ENCODE measurements at places on chromosomes 3 and 15. TPM values are rescaled to one million over a fixed set of nuclear protein-coding genes. Genes with fewer than 3 reads are reported as not detected.
A peak's percentile ranks its signal among the peaks of the same experiment; 100 is the strongest.

FEZF2 gene
- total RNA-seq: not detected

FAM43A gene
- 12.9 TPM for total RNA-seq

SPATA12 gene
- 0.15 TPM for total RNA-seq

- H3K27ac ChIP-seq: peak overlapping the region; percentile 87
- H3K4me1 ChIP-seq: peaks cover 27% of the 10 kb centered on the region
- H3K27me3 ChIP-seq: peaks cover 35% of the 10 kb centered on the region
- H3K36me3 ChIP-seq: no peaks in the 10 kb centered on the region
- peak overlapping the region; percentile 67 for H3K4me3 ChIP-seq
Measured at GRCh38 chr15:70852501-70853317, 1.2 kb downstream of the LARP6 start.

DNA sequence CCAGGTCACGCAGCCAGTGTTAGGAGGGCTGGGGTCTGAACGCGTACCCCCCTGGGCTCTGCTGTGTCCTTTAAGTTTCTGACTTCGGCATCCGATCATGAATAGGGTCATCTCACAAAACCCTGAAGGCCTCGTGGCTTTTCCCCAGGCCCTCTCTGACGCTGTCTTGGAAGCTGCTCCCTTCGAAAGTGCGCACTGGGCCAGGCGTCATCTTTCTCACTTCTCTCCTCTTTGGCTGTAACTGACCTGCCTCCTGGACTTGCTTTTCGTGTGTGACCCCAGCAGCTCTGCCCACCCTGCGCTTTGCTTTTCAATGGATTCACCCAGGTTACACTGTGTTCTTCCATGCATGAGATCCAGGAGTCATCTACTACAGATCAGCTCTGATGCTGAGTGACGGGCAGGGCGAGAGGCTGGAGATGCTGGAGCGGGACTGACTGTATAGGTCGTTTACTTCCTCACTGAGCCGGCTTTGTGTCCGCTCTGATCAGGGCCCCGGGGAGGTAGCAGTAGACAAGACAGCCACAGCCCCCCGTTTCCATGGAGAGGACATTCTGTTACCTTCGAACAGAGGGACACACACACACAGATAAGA lies 45.0 kb upstream of the PCSK6 start:
- H3K4me3 ChIP-seq: no peak overlapping the region
- no peaks in the 10 kb centered on the region for H3K4me1 ChIP-seq

- no peaks in the 10 kb centered on the region for H3K27me3 ChIP-seq
- no peak overlapping the region for H3K27ac ChIP-seq
- H3K4me1 ChIP-seq: peaks cover 9% of the 10 kb centered on the region
- H3K4me3 ChIP-seq: no peak overlapping the region
Measured at GRCh38 chr3:114411190-114411668, 117.4 kb downstream of the TIGIT start.

GRCh38 chr3:155418407-155418806 lies 124.9 kb upstream of the STRIT1 start:
- no peaks in the 10 kb centered on the region for H3K27me3 ChIP-seq
- DNase-seq: no peak
- no peaks in the 10 kb centered on the region for H3K36me3 ChIP-seq
- H3K27ac ChIP-seq: no peak overlapping the region
- H3K4me3 ChIP-seq: no peak overlapping the region

GRCh38 chr3:148681080-148681479 lies 16.6 kb upstream of the AGTR1 start:
- H3K4me1 ChIP-seq: no peaks in the 10 kb centered on the region
- H3K27me3 ChIP-seq: no peaks in the 10 kb centered on the region
- no peak for DNase-seq
- H3K36me3 ChIP-seq: no peaks in the 10 kb centered on the region
- H3K4me3 ChIP-seq: no peak overlapping the region

DNA sequence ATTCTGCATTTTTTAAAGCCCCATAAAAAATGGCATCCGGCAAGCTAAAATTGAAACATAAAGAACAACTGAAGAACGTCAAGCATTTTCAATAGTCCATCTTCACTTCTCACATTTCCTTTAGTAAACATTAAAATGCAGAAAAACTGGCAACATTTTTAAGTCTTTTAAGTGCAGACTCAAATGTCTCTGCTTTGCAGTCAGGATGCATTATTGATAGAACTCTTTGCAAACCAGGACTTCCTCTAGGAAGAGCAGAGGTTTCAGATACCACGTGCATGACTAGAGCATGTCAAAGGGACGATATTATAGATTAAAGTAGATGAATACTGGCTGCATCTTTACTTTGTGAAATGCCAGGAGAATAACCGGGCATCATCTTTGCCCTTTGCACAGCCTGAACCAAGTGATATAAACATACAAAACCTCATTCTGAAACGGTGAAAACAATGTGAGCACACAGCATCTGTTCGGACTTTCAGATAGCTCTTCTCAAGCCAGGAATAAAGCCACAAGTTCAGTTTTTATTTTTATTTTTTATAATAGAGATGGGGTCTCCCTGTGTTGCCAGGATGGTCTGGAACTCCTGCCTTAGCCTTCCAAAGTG lies 65.1 kb downstream of the LDHAL6B start:
- H3K4me1 ChIP-seq: no peaks in the 10 kb centered on the region
- H3K4me3 ChIP-seq: no peak overlapping the region
- H3K27me3 ChIP-seq: no peaks in the 10 kb centered on the region

DNA sequence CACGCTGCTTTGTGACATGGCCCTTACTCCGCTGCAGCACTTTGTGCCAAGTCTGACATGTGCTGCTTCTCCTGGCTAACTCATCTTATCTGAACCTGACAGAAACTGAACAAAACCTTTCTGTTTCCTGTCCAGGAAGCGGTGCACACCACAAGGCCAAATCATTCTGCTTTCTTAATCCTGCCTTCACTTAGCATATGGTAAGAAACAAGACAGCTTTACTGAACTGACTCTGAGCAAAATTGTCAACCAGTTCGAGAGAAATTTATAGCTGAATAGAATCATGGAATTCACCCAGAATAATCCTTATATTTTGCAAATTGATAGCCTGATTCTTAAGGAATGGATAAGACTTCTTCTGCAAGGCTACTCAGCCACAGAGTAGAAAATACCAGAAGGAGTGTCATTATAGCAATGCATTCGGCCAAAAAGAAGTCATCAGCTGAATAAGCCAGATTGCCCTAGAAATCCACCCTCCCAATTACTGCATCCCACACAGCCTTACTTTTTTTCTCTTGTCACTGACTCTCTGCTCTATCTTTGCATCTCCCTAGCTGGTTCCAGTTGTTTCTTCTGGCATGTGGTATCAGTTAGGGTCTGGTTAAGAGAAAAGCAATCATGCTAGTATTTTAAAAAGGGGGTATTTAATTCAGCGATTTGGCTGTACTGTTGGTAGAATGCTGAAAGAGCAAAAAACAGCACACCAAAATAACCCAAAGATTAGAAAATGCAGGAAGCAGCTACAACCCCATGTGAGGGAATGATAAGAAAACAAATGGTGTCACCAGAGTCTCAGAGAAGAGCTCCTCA lies 41.6 kb upstream of the STRIT1 start:
- H3K36me3 ChIP-seq: no peaks in the 10 kb centered on the region
- H3K27ac ChIP-seq: no peak overlapping the region
- DNase-seq: no peak

DNA sequence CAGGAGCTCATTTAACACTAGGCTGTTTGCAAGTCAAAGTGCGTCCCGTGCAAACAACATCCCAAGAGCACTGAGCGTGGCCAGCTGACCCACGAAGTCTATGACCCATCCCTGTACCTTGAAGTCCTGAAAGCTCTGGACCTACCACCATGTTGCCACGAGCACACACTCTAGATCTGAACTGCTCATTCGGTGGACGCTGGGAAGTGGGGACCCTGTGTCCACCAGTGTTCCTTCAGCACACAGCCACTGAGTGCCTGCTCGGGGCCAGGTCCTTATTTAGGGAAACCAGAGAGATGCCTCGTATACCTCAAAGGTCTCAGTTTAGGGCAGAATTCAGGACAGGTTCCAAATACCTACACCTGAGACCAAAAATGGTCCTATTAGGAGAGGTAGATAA lies 236.9 kb downstream of the XXYLT1 start:
- H3K36me3 ChIP-seq: no peaks in the 10 kb centered on the region
- H3K4me1 ChIP-seq: peaks cover 22% of the 10 kb centered on the region
- H3K27me3 ChIP-seq: peaks cover 3% of the 10 kb centered on the region
- H3K4me3 ChIP-seq: no peak overlapping the region
- no peak overlapping the region for H3K27ac ChIP-seq

DNA sequence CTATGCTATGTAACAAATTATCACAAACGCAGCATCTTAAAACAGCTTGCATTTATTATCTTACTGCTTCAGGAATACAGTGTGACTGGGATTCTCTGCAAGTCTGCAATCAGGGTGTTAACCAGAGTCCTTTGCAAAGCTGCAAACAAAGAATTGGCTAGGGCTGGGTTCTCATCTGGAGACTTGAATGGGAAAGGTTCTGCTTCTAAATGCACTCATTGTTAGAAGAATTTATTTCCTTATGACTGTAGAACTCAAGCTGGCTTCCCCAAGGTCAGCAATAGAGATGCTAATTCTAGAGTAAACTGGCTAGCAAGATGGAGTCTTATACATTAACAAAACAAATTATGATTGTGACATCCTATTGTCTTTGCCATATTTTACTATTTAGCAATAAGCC lies 673.7 kb downstream of the DIPK2A start:
- no peaks in the 10 kb centered on the region for H3K4me1 ChIP-seq
- H3K27me3 ChIP-seq: no peaks in the 10 kb centered on the region
- no peaks in the 10 kb centered on the region for H3K36me3 ChIP-seq
- H3K4me3 ChIP-seq: no peak overlapping the region
- no peak for DNase-seq

DNA sequence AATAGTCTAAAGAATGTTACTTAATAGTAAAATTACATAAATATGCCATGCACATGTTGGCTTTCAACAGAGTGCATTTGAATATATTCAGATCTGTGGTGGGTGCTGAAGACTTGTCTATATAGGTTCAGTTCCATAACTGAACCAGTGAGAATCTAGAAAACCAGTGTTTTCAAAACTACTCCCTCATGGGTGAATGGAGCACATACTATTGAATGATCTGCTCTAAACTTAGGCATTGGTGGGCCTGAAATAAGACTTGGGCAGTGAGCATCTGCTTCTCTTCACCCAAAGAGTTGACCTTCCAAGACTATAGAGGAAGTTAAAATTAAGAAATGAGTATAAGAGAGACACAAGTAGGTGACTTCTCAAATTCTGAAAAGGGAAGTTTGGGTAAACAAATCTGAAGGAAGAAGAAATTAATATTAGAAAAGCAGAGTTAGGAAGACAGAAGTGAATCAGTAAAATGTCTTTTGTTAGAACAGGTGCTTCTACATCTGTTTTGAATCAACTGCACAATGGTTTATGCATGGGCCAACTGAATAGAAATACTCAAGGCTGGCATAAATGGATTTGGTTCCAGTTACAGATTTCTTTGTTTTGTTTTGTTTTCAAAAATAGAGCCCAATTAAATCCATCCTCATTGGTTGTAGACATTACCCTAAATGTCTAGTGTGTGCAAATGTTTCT lies 19.3 kb downstream of the ALCAM start:
- no peak for DNase-seq
- H3K27ac ChIP-seq: no peak overlapping the region
- H3K4me1 ChIP-seq: peaks cover 17% of the 10 kb centered on the region
- no peaks in the 10 kb centered on the region for H3K36me3 ChIP-seq
- H3K4me3 ChIP-seq: no peak overlapping the region

Data from lower lobe of right lung (tissue), 2 donors.